Stimulated activated CD4-positive, alpha-beta T cell treated with anti-CD3 and anti-CD28 coated beads, TNF-alpha, amount 100 ng/mL, for 1 hour (primary cell): ENCODE measurements at places on chromosomes 4 and X.

DNA sequence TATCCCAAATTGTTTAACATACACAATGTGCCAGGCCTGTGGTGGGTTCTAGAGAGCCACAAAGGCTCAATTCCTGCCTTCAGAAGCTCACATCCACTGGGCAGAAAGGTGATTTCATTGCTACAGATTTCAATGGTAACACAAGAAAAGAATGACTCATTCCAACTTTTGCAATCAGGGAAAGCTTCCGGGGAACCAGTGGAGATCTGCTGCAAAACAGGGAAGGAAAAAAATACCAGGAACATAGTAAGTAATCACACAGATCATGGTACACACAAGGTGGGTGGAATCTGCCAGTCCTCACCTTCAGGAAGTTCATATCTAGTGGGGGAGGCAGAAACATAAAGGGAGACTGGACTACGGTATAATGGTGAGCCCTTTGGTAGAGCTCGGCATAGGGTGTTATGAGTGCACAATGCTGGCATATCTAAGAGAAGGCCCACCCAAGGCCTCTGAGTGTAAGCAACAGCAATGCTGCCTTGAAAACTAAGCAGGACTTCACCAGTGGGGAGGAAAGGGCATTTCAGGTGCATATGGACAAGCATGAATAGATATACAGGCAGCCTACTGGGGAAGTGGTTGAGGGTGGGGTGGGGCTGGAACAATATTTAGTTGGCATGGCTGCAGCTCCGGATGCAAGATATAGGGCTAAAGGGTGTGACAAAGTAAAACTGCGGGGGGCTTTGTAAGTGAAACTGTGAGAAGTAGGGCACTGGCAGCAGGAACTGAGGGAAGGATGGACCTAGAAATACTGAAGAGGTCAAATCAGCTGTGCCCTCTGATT lies 24.2 kb downstream of the GPRIN3 start:
- DNase-seq: no peak

- DNase-seq: no peak
Observed at GRCh38 chr4:128553686-128554515, 255.6 kb upstream of the JADE1 start.

DNA sequence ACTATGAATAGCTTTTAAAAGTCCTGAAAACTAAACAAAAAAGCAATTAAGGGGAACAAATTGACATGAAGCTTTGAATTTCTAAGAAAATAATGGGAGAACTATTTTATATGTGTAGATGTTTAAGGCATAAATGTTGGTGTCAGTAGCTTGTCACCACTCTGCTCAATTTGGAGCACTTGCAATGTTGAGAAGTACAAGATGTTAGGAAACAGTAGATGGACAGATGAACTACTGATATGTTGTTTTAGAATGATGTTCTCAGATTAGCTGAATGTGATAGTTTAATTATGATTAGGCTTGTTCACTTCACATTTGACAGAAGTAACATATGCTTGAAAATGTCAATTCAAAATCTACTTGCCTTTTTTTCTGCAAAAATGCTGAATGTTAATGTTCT lies 525.7 kb upstream of the IGFBP7 start:
- no peak for DNase-seq

GRCh38 chr4:40214038-40214437 lies 17.2 kb downstream of the RHOH start:
- DNase-seq: no peak

DNA sequence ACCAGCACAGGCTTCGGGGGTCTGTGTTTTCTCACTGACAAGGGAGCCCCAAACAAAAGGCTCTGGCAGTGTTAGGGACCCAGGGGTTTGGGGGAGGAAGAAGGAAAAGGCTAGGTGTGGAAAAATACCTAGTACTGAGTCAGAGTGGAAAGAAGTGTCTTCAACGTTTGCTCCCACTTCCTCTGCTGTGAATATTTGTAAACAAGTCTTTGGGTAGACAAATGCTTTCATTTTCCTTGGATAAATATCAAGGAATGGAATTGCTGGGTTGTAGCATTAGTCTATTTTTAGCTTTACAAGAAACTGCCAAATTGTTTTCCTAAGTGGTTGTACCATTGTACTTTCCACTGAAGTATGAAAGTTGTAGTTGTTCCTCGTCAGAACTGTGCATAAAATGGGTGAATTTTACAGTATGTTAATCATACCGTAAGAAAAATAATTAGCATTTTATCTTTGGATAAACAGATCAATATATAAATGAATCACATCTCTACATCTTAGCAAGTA lies 17.4 kb downstream of the COL4A5 start:
- DNase-seq: no peak

DNA sequence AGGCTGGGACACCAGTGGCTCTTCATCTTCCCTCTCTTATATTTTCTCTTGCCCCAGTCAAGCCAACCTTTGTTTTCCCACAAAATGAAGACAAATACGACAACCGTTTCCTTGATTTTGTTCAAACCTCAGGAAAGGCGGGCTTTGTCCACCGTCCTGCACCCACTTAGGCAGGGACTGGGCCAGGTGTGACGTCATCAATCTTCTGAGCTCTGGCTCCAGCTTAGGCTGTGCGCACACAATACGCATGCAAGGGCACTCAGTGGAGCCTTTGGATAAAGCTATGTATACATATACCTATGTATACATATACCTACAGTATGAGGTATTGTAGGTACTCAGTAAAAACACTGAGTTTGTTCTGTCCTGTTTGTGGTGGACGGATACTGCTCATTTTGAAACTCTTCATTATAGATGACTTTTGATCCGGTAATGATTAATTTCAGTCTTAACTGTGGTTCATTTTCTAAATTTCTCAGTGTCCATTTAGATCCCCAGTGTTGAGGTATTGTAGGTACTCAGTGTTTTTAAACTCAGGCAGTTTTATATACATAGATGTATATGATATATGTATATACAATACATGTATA lies 194.9 kb downstream of the MGST2 start:
- no peak for DNase-seq

- no peak for DNase-seq
Observed at GRCh38 chr4:137961051-137961438, 281.1 kb downstream of the SLC7A11 start.

DNA sequence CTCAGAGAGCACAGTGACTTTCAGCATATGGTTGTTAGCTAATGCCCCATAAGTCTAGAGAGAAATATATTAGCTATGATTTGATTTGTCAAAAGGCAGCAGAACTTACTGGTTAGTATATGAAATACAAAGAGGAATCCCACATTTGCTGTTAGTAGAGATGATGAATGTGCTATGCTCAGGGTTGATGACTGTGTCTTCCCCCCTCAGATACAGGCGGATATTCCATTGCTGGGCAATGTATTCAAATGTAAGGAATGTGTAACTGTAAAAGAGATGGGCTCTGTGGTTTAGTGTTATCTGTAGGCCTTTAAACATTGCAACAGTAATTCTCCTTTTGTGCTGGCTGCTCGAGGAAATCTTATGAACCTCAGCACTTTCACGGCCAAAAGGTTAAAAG lies 528.9 kb upstream of the ARX start:
- no peak for DNase-seq

DNA sequence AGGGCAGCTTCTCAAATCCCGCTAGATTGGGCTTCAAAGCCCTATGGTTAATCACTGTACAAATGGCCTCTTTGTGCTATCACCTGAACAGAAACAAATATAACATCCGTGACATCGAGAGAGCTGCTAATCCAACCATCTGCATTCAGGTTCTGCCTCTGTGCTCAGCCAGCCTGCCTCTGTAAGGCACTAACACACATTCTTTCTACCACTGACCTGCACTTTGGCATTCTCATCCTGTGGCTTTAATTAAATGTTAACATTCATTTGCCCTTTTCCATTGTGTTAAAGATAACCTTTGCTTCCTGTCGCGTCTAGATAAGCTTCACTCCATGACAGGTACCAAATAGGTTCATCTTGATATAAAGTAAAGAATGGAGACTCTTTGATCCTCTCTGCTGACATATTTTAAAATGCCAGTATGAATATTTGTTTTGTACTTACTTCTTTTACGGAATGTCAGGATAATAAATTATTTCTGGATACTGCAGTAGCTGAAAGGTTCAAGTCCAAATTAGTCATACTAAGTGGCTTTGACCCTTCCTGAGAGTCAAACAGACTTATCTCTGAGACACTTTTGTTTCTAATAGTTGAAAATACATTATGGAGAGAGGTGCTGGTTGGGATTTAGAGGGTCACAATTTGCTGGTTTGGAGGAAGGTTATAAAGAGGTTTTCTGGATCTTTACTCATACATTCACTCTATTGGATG lies 505.7 kb downstream of the PACRGL start:
- no peak for DNase-seq
